ENCODE measurements at places on chromosomes 2 and 18. TPM values are rescaled to one million over a fixed set of nuclear protein-coding genes. Genes with fewer than 3 reads are reported as not detected.

- no peak for DNase-seq
These were observed 11.9 kb upstream of the APCDD1 start for GRCh38 chr18:10442551-10442971.

DNA sequence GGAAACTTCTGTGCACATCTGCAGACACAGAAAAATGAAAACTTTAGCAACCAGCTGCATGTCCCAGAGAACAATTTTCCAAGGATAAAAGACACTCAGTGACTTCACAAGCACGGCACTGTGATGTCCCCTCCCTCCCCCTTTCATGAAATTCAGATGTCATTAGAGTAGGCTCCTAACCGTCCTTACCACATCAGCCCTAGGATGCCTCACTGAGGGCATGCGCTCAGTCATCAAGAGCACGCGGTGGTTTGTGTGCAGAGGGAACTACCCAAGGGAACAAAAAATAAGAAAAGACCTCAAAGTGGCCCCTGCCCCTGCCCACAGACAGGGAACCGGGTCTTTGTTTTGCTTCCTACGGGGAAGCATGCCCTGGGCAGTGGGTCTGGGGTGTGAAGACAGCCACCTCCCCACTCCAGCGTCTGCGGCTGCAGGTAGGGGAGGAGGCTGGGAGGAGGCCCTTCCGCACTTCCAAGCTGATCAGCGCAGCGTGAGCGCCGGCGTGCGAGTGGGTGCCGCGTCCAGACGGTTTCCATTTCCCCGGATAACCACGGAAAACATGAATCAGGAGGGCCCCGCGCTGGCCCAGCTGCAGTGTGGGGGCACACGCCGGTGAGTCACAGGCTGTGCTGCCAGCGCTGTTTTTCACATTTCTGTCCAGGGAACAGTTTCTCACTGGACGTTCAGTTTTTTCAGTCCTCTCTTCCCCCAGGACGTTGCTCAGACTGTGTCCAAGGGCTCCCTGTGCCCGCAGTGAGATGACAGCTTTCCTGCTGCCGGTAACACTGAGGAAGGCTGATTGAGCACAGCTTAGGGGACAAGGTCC, 70.6 kb downstream of the COPS8 start:
- DNase-seq: no peak

DNA sequence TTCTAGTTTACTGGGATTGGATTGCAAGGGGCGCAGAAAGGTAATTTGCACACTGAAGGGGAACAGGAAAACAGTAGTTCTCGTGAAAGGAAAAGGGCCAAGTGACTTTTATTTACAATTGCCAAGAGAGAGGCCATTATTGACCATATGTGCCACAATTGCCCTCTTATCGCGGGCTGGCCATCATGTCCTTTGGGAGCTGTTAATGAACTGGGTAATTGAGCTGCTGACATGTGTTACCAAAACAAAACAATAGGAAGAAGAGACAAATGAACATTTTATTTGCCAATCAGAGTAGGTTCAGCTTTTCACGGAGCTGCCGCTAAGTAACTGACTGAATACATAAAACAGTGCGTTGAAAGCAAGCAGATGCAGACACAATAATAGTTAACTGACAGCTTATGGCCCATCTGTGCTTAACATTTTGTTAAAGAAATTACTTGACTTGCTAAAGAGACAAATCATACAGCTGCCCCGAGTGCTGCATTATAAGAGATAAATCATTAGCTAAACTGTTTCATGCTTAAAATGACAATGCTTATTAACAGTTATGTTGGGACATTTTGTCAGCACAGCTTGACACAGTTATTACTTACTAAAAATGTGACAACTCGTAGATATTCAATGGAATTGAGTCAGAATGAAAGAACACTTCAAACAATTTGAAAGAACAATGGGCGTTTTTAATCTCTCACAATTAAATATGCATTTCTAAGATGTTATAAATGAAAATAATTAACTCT, 57.5 kb downstream of the PAX3 start:
- DNase-seq: no peak

- DNase-seq: no peak
These were observed 71.1 kb upstream of the TFCP2L1 start for GRCh38 chr2:121356058-121356640.

- no peak for DNase-seq
These were observed 40.2 kb downstream of the CERKL start for GRCh38 chr2:181616715-181617114.

GRCh38 chr2:153354377-153354776, 124.2 kb downstream of the RPRM start:
- no peak for DNase-seq

DNA sequence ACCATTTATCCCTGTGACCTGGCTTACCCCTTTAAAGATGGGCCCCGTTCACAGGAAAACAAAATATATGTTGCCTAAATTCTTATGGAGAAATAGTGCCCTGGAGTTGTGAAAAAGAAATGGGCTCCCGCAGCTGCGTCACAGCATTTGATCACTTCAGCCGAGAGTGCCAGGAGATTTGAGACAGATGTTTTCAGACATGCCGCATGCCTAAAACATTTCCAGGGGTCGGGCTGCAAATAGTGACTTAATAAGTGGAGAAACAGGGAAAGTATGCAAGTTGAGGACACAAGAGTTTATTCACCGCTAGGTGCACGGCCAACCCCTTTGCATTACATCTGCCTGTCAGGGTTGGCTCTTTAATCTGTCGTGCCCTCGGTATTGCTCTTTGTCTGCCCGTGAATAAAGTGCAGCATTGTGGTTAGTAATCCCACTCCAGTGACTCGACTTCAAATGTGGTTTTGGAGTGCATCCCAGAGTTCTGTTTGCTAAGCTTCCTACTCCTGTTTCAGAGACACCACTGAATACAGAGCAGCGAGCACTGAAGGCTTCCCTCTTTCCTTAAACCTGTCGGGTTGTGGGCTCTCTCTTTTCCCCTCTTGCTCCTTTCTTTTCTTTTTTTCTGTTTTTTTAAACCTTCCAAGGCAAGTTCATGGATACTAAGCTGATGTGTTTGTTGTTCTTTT, 187.5 kb downstream of the LTBP1 start:
- DNase-seq: peak; percentile 46

- no peak for DNase-seq
These were observed 86.0 kb upstream of the MAPK4 start for GRCh38 chr18:50473881-50474280.

DNA sequence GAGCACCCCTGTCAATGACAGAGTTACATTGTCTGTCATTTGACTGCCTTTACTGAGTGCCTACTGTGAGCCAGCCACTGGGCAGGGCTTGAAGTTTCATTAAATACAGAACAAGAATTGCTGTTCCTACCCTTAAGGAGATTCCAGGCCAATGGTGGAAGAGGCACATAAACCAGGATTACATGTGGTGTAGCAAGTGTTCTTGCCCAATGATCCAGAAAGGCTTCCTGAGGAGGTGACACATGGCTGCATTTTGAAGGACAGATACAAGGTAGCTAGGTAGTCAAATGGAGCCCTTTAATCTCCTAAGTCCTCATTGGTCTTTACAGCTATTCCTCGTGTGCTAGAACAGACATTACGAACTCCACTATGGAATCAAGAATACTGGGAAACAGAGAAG, 312.7 kb downstream of the ETAA1 start:
- DNase-seq: no peak

GRCh38 chr2:7899241-7899640, 782.6 kb upstream of the ID2 start:
- no peak for DNase-seq

DNA sequence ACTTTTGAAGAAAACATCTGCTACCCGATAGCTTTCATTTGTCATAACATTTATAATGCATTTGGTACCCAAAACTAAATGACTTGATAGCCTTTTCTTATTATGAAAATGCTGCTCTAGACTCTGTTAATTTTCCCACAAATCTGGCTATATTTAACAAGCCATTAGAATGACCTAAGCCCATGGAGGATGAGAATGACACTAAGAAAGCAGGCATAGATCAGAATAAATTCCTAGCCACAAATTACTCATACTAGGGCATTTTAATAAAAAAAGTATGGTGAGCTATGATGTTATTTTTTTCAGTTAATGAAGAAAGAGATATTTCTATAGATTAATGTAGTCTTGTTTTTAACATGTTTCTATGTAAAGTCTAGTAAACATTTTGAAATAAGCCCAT, 1728.3 kb downstream of the SUCLG1 start:
- no peak for DNase-seq

GRCh38 chr18:74116633-74117554, 30.7 kb downstream of the FBXO15 start:
- DNase-seq: no peak

GRCh38 chr2:153935511-153935910, 63.8 kb downstream of the GALNT13 start:
- DNase-seq: no peak

- DNase-seq: no peak
These were observed 113.0 kb downstream of the PIK3C3 start for GRCh38 chr18:42068030-42068429.

- no peak for DNase-seq
These were observed 4.8 kb downstream of the RESP18 start for GRCh38 chr2:219327719-219328118.

DNA sequence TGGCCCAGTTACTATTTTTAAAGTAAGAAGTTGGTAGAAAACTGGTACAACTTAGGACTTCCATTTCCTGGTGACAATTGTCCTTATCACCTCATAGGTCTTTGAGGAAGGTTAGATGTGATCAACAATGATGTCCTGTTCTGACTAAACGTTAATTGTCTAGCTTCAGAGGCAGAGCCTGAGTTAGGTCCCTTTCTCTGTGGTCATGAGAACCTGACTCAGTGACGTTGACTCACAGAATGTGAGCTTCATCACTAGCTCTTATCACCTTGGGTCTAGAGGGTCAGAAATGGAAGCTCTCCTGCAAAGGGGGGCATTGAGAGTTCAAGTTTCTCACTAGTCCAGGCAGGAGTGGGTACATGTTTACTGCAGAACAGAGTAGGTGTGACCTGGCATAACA, 60.6 kb upstream of the ATP8B1 start:
- no peak for DNase-seq

- no peak for DNase-seq
These were observed 160.1 kb upstream of the MAPRE2 start for GRCh38 chr18:34880882-34881834.

GRCh38 chr2:14975381-14975780, 342.9 kb downstream of the LRATD1 start:
- no peak for DNase-seq

DNA sequence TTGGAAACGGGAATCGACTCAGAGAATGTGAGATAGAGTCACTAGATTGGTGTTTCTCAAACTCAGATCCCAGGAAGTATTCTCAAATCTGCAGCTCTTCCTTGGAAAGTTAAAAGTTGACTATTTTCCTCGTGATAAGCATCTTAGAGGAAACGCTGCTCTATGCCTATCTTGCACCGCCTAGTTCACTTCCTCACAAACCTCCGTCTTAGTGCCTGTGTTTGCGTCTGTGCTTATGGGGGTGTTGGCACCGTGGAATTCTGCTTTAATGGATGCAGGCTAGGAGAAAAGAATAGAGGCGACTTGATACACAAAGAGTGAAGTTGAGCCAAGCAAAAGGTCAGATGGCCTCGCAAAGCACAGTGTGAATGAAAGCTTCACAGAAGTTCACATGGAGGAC, 255.3 kb upstream of the ID2 start:
- DNase-seq: no peak

DNA sequence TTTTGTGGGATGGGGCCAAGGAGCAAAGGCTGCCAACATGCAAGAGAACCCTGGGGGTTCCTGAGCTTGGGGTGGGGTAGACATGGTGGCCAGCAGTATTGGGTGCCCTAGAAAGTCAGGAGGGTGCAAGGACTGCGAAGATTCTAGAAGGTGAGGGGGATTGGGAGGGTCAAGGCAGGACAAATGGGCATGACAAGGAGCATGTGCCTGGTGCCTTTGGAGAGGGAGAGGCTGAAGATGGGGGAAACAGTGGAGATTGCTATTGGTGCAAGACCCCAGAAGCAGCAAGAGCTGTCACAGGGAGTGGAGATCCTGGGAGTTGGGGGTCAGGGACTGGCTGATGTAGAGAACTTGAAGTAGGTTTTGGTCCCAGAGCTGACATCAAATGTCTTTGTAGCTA, 7.5 kb downstream of the B3GNT2 start:
- no peak for DNase-seq

DNA sequence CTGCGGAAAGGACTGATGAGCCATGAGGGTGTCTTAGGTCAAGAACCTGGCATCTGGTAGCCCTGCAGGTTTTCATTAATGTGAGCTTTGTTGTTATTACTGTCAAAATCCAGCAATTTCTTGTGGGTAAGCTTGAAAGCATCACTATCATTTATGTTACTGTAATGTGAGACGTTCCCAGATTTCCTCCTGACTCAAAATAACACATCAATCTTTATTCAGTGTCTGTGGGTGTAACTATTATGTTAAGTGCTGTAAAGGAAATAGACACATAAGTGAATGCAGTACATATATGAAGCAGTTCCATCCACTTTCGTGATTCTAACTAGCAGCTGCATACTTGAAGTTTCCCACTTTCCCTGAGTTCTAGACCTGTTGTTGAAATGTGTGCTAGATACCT, 89.8 kb downstream of the FHOD3 start:
- no peak for DNase-seq

GRCh38 chr2:10132043-10132575, 9.6 kb downstream of the RRM2 start:
- DNase-seq: no peak

DNA sequence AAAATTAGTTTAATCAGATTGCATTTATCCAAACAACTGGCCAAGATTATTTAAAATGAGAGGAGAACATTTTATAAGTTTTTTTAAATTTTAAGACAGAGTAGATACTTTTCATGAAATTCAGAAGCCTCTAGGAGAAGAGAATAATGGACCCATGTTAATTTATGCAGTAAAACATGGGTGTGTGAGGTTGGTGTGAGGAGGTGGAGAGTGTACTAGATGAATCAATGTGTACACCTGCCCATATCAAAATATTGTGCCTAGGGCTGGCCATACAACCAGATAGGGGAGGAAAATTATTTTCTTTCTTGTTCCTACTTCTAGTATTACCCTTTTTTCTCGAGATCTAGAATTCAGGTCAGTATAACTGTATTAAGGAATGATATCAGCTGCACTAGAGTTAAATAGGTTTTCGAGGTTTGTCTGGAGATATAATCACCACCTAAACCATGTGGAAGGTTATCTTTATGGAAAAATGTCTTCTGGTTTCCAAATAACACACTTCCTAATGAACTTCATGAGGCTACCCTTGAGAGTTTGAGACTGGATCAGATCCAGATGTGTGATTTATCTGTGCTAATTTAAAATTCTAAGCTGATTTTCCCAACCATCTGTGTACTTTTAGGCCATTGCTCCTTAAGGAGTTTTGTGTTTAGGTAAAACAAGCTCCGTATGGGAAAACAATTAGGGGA, 37.6 kb downstream of the TMEM178A start:
- DNase-seq: no peak

The FBLN7 gene
- 15.7 TPM for total RNA-seq

The RND3 gene
- 89.1 TPM for total RNA-seq

The SYT4 gene
- 2.9 TPM for total RNA-seq

The ASXL3 gene
- 0.96 TPM for total RNA-seq

The LOXHD1 gene
- 0.59 TPM for total RNA-seq

The CDC42EP3 gene
- total RNA-seq: 35.7 TPM

The TBR1 gene
- total RNA-seq: not detected

Data from breast epithelium (tissue), 4 donors.